Jurkat, Clone E6-1 (cell line): ENCODE measurements at places on chromosomes 5 and 9.

- no peak for DNase-seq
These were observed 831 bp downstream of the IGFBPL1 start for GRCh38 chr9:38423273-38423972.

DNA sequence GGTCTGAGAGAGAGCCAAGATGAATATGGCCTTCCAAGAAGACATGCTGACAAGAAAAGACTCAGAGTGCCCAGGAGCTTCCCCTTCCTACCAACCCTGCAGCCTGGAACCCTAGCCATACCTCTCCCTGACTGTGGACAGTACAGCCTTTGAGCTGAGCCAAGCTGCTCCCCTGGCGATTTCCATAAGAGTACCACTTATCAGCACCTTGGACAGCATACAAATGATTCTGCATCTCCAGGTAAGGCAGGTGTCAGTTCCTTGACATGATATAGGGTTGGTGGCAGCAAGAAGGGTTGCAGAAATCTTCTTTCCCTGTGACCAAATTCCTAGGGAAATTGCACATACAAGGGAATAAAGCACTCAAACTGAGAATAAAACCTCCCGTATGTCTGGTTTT lies 58.3 kb downstream of the MFAP3 start:
- DNase-seq: no peak

GRCh38 chr9:126611193-126611591 lies 2.5 kb upstream of the LMX1B start:
- no peak for DNase-seq

DNA sequence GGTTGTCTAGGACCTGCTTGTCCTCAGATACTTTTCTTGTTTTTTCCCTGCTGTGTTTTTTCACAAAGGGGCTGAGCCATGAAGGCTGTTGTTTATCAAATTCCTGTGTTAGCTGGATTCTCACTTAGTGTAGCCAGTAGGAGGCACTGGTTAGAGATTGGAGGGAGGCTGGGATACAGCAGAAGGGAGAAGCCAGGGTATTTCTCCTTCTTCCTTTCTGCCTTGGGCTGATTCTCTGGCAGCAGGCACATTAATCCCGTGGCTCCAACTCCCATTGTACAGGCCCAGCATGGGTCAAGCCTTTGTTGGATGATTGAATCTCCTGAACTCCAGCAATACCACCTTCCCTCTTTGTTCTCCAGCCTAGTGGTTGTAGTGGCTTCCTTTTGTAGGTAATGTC lies 46.4 kb upstream of the FAM170A start:
- no peak for DNase-seq

DNA sequence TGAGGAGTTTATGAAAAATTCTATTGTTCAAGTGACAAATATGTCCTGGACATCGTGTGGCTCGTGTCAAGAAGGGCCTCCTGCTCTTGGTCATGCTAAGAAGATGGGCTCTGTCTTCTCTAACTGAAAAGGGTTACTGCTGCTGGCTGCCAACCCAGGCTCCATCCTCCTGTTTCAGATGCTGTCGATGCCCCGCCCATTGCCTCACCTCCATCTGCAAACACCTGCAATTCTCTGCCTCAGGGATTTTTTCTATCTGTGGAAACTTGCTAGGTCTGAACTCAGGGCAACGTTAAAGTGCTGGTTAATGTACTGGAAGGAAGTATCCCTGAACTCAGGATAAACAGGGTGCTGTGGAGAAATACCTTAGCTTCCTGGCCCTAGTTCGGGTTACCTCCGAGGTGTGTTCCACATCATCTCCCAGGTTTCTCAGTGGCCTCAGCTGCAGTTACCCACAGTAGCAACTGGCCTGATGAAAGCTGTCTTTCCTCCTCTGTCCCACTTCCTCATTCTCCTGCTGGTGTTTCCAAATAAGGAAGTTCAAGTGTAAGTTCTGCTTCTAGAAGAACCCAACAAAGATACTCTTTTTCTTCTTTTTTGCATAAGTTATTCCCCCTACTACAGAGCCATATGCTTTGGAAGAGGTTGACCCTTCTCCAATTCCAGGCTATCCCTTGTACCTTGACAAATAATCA lies 151.7 kb upstream of the SMIM23 start:
- DNase-seq: no peak

DNA sequence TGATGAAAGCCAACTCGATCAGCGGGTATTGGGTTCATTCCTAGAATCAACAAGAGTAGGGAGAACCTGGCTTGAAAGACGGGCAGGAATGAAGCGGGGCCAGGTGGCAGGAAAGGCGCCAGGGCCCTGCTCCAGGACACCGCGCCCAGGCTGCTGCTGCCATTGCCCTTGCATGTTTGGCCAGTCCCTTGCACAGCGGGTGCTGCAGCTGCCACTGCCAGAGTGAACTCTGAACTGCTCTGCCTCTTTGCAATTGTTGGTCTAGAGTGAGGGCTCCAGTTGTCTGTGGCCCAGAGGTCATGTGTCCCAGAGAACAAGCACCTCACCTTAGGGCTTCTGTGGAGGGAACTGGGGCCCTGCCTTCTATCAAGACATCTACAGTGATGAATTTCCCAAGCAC lies 24.0 kb upstream of the CARTPT start:
- no peak for DNase-seq

DNA sequence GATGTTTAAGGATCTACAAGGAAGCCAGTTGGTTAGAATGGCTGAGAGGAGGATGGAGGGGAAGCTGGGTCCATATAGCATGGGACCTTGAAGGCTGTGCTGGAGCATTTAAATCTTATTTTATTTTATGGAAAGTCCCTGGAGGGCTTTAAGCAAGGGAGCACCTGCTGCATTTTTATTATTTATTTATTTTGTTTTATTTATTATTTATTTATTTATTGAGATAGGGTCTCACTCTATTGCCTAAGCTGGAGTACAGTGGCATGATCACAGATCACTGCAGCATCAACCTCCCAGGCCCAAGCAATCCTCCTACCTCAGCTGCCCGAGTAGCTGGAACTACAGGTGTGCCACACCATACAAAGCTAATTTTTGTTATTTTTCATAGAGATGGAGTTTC lies 4.9 kb upstream of the MVB12B start:
- no peak for DNase-seq

GRCh38 chr5:102818345-102818744 lies 63.2 kb downstream of the PAM start:
- DNase-seq: no peak

DNA sequence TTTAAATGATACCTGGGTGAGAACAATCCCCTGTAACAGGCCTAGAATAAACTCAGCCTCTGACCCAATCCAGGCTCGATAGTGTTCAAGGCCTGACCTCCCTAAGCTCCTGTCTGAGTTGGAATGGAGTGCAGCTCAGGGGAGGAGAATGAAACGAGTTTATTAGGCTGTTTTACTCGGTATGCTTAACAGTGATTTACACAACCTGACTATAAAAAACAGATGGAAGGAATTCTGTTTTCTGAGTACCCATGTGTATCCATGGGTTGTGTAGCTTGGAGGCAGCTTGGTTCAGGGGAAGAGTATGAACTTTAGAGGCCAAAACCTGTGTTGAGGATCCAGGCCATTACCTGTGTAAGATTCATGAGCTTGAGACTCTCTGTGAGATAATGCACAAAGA lies 67.8 kb downstream of the PCSK5 start:
- no peak for DNase-seq

- no peak for DNase-seq
These were observed 66.0 kb upstream of the PTPRD start for GRCh38 chr9:10678790-10679189.

- peak; percentile 59 for DNase-seq
These were observed 9.4 kb upstream of the RPS14 start for GRCh38 chr5:150458802-150459557.

DNA sequence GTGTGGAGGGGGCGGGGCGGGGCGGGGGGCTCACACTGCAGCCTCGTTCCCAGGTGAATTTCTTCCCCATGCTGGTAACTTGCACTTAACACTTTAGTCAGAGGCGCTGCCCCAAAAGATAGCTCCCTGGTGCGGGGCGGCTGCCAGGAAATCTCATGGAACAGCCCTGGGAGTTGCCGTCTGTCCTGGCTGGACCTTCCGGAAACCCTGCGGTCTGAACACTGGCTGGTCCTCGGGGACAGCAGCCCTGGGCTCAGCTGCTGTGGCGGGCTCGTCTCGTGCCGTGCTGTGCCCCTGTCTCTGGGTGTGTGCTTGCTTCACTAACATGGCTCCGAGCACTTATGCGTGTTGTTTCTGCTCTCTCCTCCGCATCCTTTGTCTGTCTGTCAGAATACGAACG lies 25.8 kb downstream of the PTGES2 start:
- DNase-seq: no peak

GRCh38 chr5:56480078-56480704 lies 247.1 kb upstream of the ANKRD55 start:
- no peak for DNase-seq

DNA sequence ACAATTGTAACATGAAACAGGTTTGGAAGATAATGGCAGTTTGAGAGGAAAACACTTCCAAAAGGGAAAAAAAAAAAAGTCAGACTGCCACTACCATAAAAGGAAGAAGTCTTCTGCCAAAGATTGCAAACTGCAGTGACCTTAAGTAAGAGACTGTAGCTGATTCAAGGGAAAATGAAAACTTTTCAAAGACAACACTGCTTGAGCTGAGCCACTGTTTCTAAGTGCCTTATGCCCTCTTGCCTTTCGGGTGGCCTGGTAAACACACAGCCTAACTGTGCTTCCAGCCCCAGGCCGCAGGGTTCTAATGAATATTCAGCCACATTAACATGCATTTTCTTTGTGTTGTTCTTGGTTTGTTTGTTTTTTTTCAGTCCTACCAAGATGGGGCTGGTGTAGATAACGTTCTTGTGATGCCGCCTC lies 354.6 kb downstream of the BNC2 start:
- no peak for DNase-seq

GRCh38 chr9:135887585-135888050 lies 19.7 kb downstream of the CAMSAP1 start:
- peak; percentile 75 for DNase-seq

DNA sequence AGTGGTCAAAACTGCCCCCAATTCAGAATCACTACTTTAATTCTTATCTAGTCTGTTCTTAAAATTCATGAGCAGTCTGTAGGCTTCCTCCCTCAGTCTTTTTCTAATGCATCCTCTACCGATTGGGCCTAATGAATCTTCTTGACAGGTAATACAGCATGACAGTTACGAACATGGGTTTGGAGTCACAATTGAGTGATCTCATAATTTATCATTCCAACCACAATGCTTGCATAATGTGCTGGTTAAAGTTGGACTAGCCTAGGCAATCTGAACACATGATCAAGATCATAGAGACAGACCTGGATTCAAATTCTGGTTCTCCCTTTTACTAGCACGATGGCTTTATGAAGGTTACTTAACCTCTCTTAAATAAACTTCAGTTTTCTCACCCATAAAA lies 33.1 kb upstream of the SETD9 start:
- DNase-seq: no peak

- peak; percentile 55 for DNase-seq
These were observed 177.1 kb downstream of the PIK3R1 start for GRCh38 chr5:68392617-68393016.

DNA sequence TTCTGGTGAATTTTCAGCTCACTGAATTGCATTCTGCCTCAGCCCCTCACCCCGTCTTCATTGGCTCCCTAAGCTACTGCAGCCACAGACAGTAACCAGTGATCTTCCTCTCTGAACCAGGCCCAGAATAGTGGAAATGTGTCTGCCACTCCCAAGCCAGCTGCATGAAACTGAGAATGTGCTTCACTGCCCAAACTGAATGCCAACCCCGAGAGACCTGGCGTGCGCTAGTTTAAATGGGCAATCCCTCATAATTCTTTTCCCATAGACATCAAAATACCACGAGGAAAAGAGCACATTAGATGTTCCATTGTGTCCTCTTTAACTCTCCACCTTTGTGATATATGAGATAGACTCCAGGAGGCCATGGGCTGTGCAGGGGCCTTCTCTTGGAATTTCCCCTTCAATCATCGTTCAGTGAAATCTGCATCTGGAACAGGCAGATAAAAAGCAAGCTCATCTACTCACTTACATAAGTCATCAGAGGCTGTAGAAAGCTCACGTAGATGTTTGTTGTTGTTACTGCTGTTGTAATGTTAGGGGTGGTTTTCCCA lies 320.2 kb downstream of the NFIB start:
- DNase-seq: no peak

DNA sequence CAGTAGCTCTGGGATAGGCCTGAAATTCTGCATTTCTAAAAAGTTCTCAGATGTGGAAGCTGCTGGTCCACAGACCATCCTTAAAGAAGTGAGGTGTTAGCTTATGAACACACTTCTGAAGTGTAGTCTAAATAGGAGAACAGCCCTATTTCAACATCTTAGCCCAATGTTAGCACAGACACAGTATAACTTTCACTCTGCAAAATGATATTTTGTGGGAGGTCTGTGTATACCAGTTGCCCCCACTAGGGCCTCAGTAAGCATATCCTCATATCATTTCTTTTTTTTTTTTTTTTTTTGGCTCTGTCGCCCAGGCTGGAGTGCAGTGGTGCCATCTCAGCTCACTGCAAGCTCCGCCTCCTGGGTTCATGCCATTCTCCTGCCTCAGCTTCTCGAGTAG lies 7.5 kb upstream of the HABP4 start:
- no peak for DNase-seq

DNA sequence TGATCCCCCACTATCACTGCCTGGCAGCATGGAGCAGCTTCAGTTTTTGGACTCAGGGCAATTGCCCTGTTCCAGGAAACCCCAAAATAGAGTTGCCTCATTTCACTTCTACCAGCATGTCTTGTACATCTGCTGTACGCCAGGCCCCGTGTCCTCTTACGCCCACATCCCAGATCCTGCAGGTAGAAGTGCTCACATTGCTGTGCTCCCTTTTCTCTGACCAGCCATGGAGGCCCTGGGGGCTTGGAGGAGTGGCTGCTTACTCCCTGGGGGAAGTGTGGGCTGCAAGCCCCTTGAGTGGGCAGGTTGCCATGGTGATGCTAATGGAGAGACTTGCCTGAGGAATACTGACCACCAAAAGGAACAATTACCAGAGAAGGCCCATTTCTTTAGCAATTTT lies 55.6 kb upstream of the KCNIP1 start:
- DNase-seq: no peak

- DNase-seq: no peak
These were observed 36.9 kb upstream of the MED27 start for GRCh38 chr9:132116583-132116982.

- DNase-seq: no peak
These were observed 8.2 kb downstream of the TENT4A start for GRCh38 chr5:6721442-6721841.

DNA sequence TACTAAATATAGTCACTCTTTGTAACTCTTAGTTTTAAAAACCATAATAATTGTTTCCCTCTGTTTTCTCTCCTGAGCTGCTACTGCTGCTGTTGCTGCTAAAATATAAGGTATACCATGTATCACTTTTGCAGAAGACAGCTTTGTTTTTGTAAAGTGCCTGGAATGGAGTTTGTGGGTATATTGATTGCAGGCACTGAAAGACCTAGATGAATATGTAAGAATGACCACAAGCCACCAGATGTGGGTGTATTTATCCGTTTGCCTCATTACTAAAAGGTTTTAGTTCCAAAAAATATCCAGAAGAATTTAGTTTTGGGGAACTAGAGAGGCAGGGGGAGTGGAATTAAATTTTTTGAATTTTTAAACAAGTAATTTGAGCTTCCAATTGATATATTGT lies 151.1 kb upstream of the CDKN2B start:
- DNase-seq: no peak

- no peak for DNase-seq
These were observed 18.2 kb upstream of the CACFD1 start for GRCh38 chr9:133441571-133441970.

GRCh38 chr5:83931969-83932368 lies 211.3 kb upstream of the HAPLN1 start:
- no peak for DNase-seq
